Endodermal cell (in vitro differentiated cells): ENCODE measurements at places on chromosomes 3 and 15. TPM values are rescaled to one million over a fixed set of nuclear protein-coding genes. Genes with fewer than 3 reads are reported as not detected.

SLC9C1 gene
- 0.66 and 1.2 TPM in 2 replicates for total RNA-seq

CSTA gene
- total RNA-seq: not detected in 2 replicates

PCYT1A gene
- 27.0 and 30.2 TPM in 2 replicates for total RNA-seq

PP2D1 gene
- not detected in 2 replicates for total RNA-seq

EPHB3 gene
- 31.7 to 42.2 TPM (median 36.9 TPM) in 3 replicates for total RNA-seq

THRB gene
- total RNA-seq: 0.23 to 0.50 TPM (median 0.24 TPM) in 3 replicates

SRGAP3 gene
- total RNA-seq: 5.4 to 20.7 TPM (median 8.1 TPM) in 3 replicates

KCNAB1 gene
- total RNA-seq: 0.49 TPM in 1 of 3 replicates, not detected in the others

SIDT1 gene
- not detected in 3 replicates for total RNA-seq

- no peak for DNase-seq
These were observed 18.8 kb downstream of the BLM start for GRCh38 chr15:90735923-90736322.

- peak; percentile 92 for DNase-seq
These were observed 59.6 kb downstream of the ABTB1 start for GRCh38 chr3:127732303-127732702.

- no peak for DNase-seq
These were observed 96.6 kb downstream of the DNAJB8 start for GRCh38 chr3:128369881-128370642.

- no peak for DNase-seq
These were observed 313.7 kb downstream of the GAP43 start for GRCh38 chr3:115937054-115937453.

DNA sequence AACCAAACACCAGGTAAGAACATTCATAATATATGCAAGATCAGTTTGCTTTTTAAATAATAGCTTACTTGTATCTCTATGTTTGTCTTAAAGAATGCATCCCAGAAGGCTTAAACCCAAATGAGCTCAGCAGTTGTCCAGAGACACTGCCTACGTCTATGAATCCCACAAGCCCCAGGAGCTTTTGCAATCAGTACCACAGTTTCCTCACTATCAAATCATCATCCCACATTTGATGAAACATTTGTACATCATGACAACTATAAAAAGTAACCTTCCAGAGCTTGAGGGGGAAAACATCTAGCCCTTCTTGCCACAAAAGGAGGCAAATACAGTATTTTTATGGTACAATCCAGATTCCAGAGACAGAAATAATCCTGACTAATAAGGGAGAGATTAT, 63.7 kb downstream of the ATP8B4 start:
- no peak for DNase-seq

DNA sequence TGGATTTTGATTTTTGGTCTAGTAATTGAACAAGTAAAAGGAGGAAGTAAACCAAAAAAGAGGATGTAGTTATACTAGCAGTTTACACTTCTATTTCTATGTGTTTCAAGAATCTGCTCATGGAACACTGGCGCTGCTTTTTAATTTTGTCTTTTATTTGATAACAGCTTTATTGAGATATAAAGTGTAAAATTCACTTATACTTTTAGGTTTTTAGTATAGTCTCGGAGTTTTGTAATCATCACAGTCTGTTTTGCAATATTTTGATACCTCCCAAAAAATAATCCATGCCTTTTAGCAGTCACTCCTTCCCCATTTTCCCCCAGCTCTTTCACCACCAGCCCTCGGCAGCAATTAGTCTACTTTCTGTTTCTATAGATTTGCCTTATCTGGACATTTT, 18.0 kb downstream of the UBE2E2 start:
- DNase-seq: no peak

DNA sequence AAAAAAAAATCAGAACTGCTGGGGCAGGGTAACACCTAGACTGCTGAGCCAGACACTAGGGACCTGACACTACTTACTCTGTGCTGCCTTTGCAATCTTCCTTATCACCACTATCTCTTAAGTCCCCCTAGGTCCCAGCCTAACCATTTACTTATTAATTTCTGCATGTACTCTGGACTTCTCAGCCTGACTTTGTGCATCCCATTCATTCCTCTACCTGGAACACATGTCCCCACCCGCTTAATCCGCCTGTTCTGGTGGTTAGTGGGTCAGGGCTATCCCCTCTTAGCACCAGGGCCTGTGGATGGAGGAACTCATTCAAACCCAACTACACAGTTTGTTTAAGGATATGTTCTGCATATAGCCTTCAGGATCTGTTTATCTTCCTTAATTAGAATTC, 5.0 kb upstream of the CACNA1D start:
- DNase-seq: no peak

GRCh38 chr3:180698760-180699270, 19.5 kb upstream of the CCDC39 start:
- DNase-seq: no peak

- DNase-seq: peak; percentile 13
These were observed 101.6 kb downstream of the APBA2 start for GRCh38 chr15:28987337-28987736.

GRCh38 chr15:25719101-25719985, 143.8 kb downstream of the ATP10A start:
- DNase-seq: peak; percentile 13

DNA sequence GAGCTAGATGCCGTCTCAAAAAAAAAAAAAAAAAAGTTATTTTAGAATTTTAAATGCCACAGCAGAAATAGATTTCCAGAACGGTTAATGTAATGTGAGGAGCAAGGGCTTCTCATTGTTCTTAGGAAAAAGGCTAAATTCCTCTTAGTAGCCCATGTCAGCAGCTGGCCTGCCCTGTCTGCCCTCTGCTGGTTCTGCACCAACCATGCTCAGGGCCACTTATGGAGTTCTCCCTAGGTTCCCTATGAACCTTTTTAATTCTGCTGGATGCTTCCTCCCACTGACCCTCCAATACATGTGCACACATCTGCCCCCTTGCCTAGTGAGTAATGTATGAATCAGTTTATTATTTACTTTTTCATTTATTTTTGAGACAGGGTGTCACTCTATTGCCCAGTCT, 32.2 kb upstream of the DPPA4 start:
- peak; percentile 78 for DNase-seq

DNA sequence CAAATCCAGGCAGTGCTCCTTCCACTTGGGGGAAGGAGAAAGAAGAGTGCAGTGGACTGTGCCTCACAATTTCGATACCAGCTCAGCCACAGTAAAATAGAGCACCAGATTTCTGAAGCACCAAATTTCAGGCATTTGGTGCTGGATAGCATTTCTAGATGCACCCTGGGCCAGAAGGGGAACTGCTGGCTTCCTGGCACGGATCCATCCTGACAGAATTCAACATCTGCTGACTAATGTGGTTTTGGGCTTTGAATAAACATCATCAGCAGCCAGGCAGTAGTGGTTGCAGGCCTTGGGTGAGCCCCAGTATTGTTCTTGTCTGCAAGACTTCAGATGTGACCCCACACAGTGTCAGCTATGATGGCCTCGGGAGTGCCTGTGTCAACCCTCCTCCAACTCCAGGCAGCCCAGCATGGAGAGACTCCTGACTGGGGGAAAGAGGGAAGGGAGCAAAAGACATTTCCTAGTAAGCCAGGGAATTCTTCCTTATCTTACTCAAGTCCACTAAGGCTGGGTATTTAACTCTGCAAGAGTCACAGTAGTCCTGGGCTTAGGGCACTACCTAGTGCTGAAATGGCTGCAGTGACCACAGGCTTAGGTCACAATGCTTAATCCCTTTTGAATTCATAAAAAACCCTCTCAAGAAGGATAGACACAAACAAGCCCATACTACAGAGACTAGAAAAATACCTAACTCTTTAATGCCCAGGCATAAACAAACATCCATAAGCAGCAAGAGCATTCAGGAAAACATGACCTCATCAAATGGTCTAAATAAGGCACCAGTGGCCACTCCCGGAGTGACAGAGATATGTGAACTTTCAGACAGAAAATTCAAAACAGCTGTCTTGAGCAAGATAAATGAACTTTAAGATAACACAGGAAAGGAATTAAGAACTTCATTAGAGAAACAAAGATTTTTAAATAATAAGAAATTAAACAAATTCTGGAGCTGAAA, 74.7 kb downstream of the SPATA16 start:
- no peak for DNase-seq

DNA sequence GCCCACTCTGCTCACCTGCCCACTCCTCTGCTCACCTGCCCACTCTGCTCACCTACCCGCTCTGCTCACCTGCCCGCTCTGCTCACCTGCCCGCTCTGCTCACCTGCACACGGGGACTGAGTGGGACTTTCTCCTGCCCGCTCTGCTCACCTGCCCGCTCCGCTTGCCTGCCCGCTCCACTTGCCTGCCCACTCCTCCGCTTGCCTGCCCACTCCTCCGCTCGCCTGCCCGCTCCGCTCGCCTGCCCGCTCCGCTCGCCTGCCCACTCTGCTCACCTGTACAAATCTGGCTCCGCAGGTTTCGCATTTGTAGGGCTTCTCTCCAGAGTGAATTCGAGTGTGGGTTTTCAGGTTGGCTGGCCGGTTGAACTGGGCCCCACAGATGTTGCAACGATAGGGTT, 20.0 kb downstream of the BCL6 start:
- DNase-seq: no peak

DNA sequence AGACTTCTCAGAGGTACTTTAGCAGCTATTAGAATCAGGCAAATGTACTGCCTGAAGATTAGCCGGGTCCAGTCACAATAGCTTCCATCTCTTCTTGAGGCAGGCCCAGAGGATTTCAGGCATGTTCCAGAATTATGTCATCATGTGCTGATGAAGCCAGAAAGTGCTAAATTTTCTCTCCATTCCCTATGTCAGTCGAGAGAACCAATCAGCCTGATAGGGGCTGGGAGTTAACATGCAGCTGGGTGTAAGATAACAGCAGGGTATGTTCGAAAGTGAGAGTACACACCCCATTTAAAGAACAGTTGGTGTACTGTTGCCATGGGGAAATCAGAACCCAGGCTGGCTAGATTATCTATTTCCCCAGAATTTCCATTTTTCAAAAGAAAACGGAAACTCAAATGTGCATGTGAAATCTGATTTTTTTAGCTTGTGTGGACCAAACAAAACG, 48.7 kb downstream of the MYH15 start:
- DNase-seq: no peak

GRCh38 chr3:63030666-63031065, 155.4 kb upstream of the CADPS start:
- no peak for DNase-seq

- no peak for DNase-seq
These were observed 21.3 kb upstream of the NR2F2 start for GRCh38 chr15:96309143-96309660.

DNA sequence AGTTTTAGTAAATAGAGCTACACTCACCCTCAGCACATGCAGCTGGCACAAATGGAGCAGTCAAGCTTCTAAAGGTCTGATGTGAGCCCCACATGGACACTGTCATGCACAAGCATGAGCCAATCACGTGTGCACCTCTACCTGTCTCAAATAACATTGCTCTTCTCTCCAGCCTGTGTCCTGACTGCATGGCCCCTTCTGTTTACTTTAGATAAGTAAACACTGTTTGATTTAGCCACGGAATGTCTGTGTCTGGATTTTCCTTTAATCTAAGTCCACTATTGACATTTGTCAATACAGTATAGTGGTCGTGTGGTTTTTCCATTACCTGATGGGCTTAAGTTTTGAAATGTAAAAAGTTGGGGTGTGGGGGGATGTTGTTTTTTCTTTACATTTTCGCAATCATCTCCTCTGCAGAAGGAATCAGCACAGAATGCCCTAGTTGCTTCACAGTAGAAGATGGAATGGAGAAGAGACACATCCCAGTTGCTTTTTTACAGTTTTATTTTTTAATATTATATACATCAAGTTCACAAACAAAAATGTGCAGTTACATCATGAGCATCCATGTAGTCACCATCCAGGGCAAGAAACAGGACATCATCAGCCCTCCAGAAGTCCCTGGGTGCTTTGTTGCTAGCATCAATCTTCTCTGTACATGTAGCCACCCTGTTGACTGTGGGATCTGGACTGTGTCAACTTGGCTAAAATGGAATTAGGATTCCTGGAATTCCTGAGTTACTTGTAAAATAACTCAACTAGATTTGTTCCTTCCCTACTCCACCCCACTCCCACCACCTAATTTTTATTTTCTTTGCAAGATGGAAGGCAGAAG, 146.1 kb downstream of the UACA start:
- DNase-seq: no peak

GRCh38 chr3:46186471-46187340, 21.4 kb downstream of the CCR1 start:
- no peak for DNase-seq

- DNase-seq: no peak
These were observed 12.6 kb upstream of the SPINK8 start for GRCh38 chr3:48345946-48346572.

- no peak for DNase-seq
These were observed 96.0 kb upstream of the ZNF385D start for GRCh38 chr3:21847005-21847404.

DNA sequence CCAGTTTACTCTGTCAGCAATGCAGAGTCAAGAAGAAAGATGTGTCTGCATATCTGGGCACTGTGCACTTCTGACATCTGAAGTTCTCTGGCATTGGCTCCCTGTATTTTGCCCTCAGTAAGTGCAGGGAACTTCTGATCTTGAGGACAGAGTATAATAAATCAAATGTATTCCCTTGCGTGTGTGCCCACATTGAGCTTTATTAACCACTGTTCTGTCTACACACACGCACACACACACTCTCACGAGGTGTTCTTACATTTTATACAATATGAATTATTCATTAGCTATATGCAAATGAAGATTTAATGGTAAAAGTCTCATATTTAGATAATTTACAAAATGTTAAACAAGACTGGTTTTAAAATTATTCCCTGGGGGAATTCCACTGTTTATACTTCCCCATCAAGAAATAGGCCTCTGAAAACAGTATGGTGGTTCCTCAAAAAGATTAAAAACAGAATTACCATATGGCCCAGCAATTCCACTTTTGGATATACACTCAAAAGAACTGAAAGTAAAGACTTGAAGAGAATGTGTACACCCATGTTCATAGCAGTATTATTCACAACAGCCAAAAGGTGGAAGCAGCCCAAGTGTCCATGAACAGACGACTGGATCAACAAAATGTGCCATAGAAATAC, 24.6 kb upstream of the ANPEP start:
- DNase-seq: no peak

GRCh38 chr3:197024881-197025735, 4.5 kb downstream of the MELTF start:
- DNase-seq: peak; percentile 31

DNA sequence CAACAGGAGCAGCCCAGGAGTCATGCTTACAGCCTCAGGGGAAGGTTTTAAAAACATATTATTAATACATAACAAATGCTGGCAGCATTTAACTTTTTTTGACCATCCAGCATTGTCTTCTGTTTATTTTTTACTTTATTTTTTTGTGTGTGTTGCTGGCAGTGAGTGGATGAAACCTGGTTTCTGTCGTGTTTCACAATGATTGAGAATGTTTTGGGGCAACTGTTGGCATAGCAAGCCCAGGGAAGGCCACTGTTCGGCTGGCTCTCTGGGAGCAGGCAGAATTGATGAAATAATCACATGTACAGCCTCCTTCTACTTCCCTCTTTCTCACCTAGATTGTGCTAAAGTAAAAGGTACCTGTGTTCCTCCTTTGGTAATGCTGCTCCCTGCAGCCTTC, 190.2 kb downstream of the NR1D2 start:
- no peak for DNase-seq
